ENCODE measurements at places on chromosomes 7 and 10.

GRCh38 chr10:73744664-73744975 is 448 bp downstream of the SEC24C start:
- peak; percentile 32 for DNase-seq

- no peak for DNase-seq
These were observed 102.6 kb downstream of the TPST1 start for GRCh38 chr7:66307591-66308215.

GRCh38 chr10:69086001-69086509 is 1.8 kb upstream of the SRGN start:
- no peak for DNase-seq

GRCh38 chr10:36574207-36574606 is 551.2 kb upstream of the ANKRD30A start:
- no peak for DNase-seq

DNA sequence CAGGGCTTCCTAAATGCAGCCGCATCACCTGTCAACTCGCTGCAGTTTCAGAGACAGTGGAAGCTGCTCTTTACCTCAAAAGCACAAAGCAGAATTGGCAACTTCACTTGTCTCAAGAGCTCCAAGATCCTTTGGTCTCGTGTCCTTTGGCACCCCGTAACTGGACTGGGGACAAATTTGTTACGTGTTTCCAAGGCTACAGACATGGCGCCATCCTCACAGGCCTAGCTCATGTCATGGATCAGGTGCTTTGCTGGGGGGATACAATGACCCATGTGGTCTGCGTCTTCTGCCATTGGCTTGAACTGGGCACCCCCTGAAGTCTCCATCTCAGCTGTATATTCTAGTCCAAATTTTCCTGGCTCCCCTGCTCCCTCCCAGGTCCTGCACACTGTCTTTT is 48.6 kb downstream of the CHST3 start:
- no peak for DNase-seq

- no peak for DNase-seq
These were observed 80.0 kb downstream of the AKAP9 start for GRCh38 chr7:92020636-92021035.

- no peak for DNase-seq
These were observed 196.1 kb downstream of the GRID1 start for GRCh38 chr10:86170255-86171108.

GRCh38 chr10:48613016-48613415 is 8.1 kb upstream of the ARHGAP22 start:
- DNase-seq: no peak

DNA sequence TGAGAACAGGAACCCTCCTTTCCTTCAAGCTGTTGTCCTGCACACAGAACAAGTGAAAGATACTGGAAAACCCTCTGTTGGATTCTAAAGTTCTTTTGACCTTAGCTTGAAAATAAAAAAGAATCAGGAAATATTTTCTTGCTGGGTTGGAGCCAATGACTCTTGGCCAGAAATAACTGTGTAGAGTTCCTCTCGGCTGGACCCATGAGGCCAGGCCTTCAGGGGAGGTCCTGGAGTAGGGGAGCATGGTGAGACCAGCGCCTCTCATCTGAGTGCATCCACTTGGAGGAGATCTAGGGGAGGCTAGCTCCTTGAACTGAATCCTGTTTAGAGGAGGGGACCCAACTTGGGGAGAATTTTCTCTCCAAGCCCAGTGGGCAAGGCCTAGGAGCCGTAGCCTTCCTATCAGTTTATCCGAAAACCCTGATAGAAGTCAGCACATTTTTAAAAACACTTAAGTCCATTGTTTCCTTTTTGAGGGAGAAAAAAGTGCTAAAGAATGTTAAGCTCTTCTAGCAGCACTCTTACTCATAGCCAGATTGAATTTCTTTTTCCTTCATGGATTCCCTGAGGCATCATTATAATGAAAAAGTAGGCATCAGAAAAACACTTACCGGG is 635.7 kb upstream of the ANKRD30A start:
- no peak for DNase-seq

- no peak for DNase-seq
These were observed 76.4 kb downstream of the RGS10 start for GRCh38 chr10:119466076-119466475.

DNA sequence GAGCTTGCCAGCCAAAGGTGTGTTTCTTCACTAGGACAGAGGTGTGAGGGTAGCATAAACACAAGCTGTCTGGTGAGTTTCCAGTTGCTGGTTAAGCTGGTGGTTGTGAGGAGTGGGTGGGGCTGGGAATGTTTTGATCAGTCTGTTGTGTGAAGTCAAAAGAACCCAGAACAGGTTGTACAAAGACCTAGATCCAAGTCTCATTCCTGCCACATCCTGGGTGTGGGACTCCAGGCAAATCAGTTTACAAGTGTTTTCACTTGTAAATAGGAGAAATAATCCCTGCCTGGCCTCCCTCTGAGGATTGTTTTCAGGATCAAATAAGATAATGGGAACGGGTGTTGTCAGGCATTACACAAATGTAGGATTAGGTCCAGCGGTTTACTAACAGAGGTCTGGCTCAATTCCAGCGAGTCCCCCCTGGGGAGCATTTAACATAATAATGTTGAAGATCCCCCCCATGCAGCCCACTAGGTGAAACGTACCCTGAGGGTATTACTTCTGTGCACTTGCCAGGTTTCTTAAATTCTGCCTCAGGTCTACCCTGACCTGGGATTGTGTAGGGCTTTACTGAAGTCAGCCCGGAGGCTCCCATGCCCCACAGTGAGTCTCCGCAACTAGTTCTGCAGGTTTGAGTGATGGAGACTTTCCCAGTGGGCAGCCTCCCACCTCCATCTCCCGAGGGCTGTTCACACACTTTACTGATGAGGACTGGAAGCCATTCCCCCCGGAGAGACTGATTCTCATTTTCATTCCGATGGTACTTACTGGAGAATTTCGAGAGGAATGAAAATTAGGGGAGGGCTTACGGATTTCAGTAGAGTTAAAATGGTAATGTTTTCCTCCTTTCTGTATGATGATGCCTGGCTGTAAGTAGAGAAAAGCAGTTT is 2.7 kb upstream of the FRAT2 start:
- no peak for DNase-seq

- DNase-seq: peak; percentile 61
These were observed 684 bp upstream of the ATXN7L1 start for GRCh38 chr7:105876964-105877601.

DNA sequence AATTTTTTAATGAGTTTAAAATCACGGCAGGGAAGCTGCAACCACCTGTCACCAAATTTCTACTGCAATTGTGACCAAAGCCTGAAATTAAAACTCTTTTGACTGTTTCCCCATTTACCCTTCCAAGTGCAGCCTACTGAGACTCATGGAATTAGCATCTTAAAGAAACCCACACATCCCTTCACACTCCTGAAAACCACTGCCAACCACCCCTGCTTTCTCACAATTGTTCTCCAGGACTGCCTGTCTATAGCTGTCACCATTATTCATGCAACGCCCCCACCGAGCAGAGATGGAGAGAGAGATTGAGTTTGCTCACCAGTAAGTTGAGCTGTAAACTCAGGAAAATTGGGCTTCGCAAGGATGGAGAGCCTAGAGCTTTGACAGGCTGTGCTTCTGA is 383.8 kb upstream of the SORCS1 start:
- no peak for DNase-seq

DNA sequence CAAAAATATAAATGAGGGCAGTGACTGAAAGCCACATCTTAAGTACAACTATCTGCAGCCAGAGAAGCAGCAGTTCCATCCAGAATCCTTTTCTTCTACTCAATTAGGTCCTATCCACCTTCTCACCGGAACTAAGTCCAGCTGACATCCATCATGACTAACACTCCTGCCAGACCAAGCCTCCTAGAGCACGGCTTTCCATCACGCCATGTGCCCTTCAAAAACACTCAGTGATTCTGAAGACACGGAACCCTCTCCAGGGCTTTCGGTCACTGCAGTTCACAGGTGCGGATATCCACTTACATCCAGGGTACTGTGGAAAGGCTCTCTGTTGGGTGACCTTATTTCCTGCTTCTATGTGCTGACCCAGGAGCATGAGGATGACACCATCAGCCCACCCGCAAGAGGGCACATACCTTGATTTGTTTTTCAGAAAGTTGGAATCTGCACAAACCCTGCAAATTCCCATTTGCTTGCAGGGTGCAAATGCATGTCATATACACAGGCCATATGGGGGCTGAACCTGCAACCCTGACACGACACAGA is 64.3 kb downstream of the FAM171A1 start:
- no peak for DNase-seq

DNA sequence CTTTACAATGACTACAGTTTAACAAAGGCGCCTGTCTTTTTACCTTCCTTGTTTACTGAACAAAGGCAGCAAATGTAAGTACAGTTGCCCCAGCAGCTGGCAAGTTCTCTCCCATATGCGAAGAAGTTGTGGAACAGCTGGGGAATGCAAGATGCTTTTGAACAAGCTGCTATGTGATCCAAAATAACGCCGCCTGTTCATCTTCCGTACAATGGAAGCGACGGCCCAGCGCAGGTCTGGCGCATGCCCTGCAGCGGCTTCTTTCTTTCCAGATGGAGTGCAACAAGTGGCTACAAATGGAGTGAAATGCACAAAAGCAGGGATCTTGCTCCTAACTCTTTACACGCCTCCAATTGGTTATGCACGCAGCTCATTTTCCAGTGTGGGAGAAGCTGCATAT is 97.0 kb upstream of the SVIL start:
- no peak for DNase-seq

DNA sequence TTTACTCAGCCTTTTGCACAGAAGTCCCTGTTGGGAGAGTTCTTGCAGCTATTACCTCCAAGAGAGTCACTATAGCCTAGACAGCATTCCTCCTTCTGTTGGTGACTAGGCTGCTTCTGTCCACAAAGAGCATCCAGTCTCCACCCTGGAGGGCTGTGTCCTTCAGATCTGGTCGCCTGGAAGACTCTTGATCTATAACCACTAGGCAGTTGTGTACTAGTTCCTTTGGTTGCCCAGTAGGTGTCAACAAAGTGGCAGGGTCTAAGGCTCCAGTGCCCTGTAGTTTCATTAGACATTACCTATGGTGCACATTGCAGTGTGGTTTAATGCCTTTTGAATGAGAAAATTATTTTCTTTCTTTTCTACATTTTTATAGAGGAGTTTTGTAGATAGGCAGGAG is 11.3 kb upstream of the AKR1C2 start:
- no peak for DNase-seq

- DNase-seq: no peak
These were observed 1.7 kb upstream of the TNKS2 start for GRCh38 chr10:91796331-91797047.

DNA sequence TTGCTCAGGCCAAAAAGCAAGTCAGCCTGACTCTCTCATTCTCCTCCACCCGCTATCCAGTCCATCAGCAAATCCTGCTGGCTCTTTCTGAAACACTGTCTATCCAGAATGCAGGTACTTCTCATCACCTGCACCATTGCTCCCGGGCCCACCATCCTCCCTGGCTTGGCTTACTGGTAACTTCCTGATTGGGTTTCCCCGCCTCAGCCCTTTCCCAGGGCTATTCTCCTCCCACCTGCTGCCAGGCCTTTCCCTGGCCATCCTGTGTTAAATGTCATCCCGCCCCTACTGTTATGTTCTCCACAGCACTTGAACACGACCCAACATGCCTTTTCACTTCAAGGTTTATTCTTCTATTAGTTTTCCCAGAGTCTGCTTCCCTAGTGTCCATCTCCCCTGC is 124.0 kb downstream of the CNNM2 start:
- no peak for DNase-seq

DNA sequence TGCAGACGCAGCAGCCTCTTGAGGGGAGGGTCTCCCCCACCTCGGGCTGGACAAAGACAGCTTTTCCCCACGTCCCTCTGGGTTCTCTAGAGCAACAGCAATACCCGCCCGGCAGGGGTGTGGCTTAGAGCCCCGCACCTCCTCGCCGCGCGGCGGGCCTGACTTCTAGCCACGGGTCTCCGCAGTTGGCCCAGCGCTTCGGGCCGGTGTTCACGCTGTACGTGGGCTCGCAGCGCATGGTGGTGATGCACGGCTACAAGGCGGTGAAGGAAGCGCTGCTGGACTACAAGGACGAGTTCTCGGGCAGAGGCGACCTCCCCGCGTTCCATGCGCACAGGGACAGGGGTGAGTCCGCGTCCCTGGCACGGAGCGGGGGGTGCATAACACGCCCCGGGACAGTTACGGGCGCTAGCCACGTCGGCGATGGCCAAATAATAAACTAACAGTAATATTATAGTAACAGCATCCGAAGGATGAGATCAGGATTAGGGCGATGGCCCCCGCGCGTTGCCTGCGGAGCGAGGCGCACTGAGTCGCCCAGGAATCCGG is 1.2 kb downstream of the CYP2E1 start:
- no peak for DNase-seq

DNA sequence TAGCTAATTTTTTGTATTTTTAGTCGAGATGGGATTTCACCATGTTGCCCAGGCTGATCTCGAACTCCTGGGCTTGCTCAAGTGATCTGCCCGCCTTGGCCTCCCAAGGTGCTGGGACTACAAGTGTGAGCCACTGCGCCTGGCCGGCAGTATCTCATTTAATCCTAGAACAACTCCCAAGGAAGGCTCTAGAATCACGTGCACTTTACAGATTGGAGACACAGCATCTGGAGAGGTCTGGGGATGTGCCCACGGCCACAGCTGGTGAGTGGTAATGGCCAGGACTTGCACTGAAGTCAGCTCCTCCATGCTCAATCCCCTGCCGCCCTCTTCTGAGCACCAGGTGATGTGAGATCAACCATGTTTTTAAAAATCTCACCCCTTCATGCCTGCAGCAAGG is 43.1 kb downstream of the CARD11 start:
- no peak for DNase-seq

- DNase-seq: no peak
These were observed 36.4 kb downstream of the MYPN start for GRCh38 chr10:68145705-68146104.

- DNase-seq: no peak
These were observed 7.4 kb upstream of the TSPAN33 start for GRCh38 chr7:129136887-129137642.

DNA sequence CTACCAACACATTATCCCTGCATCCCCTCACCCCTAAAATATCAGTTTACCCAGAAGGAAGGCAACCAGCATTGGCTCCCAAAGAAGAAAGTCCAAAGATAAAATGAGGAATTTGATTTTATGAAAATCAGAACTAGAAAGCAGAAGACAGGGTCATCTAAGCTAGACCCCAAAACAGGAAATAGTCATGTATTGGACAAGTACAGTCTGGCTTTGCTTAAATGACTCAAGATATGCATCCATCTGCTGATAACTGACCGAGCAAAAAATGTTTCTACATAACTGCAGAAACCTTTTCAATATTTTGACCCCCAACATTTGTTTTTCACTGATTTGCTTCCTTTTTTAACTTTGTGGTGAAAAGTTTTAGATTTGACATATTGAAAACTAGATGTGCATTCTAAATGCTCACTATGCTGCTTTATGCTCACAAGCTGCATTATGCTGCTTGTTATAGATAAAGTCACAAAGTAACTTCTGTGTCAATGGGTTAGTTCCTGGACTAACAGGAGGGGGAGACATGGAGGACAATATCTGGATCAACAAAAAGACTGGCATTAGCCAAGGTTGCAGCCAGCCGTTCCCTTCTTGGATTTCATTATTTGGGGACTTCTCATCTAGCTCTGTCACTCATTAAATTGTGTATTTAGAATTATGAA is 227.0 kb downstream of the INHBA start:
- no peak for DNase-seq

GRCh38 chr10:28014651-28015050 is 15.8 kb upstream of the ODAD2 start:
- no peak for DNase-seq

- no peak for DNase-seq
These were observed 35.3 kb downstream of the NET1 start for GRCh38 chr10:5447611-5448071.

- no peak for DNase-seq
These were observed 1.8 kb downstream of the GOLGA7B start for GRCh38 chr10:97851341-97852001.

Measured in HuH-7 (cell line).